ENCODE measurements at places on chromosomes 7 and 10.

DNA sequence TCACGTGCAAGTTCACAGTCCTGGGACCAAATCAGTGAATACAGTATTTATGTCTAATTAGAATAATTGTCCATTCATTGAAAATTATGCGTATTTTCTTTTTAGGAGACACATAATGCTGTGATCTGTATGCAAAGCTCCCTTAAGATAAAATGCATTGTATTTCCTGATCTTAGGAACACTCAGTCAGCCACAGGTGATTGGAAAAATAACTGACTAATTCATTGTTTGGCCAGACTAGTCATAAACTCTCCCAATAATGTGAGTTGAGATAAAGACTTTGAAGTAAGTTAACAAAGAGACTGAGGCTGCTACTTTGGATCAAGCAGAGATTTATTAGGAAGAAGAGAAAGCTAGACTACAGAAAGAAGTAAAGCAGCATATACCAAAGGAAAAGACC lies 182.2 kb downstream of the GNAI1 start:
- DNase-seq = no peak

DNA sequence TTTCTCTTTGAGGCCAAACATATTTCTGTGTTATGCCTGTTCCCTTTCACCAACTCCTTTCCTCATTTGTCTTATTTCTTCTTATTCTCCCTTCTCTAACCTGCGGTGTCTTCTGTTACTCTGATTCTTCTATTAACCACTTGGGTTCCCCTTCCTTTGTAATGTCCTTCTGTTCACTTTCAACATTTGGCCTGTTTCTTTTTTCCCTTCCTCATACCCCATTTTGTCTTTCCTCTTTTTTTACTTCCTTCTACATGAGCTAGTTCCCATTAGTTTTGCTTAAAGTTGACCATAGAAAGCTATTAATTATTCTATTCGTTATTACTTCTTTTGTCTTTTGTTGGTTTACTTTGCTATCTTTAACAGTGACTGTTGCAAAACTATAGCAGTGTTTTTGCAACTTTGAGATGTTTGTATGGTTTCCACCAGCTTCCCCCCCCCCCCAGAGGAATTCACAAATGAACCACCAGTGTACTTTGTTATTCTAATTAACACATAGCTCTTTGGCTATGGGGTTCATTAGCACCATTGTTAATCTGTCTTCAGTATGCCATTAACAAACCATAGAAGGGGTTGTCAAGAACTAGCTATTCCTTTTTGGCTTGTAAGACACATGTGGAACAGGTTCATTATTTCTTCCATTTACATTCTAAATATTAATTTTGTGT lies 2.9 kb downstream of the LRGUK start:
- DNase-seq = no peak

DNA sequence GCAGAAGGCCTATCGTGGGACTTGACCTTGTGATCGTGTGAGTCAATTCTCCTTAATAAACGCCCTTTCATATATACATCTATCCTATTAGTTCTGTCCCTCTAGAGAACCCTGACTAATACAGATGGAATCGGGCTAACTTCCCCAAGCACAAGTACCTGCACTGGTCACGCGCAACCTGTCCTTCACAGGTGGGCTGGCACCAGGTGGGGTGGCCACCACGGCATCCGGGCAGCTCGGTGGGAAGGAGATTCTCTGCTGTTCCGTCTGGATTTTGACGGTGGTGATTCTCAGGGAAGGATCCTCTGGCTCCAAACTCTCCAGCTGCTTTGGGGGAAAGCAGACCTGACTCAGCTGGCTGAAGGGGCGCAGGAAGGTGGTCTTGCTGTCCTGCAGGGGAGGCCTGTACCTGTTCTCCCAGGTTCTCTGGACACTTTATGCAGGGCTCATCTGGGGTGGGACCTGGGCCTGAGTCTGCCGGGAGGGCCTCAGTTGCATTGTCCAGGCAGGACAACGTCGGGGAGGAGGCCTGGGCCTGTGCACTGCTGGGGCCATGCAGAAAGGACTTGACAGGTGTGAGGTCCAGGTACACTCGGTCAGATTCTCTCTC lies 61.1 kb downstream of the VWA2 start:
- DNase-seq = no peak

DNA sequence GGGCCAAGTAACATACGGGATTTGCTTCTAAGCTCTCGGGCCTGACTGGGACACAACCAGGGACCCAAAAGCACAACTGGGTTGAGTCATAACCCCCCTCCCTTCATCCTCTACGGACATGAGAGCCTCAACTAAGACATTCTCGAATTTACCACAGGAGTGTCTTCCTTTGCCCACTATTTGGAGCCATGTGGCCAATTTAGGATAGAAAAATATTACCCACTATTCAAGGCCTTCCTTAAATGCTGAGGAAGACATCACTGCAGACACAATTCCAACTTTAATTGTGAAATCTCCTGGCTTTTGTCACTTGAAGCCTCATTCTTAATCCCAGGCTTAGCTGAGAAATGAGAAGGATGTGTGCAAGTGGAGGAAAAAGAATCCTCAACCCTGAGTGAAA lies 11.8 kb downstream of the CTBP2 start:
- no peak for DNase-seq

DNA sequence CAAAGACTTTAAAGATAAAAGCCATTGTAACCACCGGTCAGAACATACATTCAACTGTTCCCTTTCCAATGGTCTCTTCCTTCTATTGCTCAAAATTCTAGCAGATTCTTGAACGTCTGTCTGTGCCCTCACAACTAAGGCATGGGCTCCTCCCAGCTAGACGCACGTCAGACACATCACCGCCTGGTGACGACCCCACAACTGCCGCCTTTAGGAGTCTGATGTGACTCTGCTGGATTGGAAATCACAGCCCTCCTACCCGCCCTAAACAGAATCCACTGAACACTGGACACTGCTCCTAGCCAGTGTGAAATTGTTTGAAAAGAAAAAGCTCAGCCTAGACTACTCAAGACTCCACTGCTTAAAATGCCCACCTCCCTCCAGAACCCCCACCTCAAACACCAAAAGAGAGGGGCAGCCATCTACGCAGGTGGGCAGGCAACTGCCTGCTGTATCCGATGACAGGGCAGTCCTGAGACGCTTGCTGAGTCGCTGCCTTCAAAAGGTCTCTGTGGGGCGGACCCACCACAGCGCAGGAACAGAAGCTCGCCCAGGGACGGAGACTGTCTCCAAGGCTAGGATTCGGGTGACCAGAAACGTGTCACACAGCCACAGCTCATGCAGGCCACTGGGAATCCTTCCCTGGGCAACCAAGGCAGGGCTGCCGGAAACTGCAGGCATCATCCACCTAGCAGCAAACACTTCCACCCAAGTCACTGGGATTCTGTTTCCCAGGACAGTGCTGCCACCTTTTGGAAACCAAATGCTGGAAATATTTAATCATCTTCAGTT lies 34.7 kb downstream of the GSDME start:
- peak; percentile 48 for DNase-seq

- DNase-seq = no peak
Measured at GRCh38 chr10:29671968-29672367, 37.2 kb upstream of the SVIL start.

- no peak for DNase-seq
Measured at GRCh38 chr10:44948642-44949041, 11.0 kb upstream of the RASSF4 start.

GRCh38 chr7:7201578-7202374 lies 19.4 kb downstream of the C1GALT1 start:
- peak; percentile 37 for DNase-seq

DNA sequence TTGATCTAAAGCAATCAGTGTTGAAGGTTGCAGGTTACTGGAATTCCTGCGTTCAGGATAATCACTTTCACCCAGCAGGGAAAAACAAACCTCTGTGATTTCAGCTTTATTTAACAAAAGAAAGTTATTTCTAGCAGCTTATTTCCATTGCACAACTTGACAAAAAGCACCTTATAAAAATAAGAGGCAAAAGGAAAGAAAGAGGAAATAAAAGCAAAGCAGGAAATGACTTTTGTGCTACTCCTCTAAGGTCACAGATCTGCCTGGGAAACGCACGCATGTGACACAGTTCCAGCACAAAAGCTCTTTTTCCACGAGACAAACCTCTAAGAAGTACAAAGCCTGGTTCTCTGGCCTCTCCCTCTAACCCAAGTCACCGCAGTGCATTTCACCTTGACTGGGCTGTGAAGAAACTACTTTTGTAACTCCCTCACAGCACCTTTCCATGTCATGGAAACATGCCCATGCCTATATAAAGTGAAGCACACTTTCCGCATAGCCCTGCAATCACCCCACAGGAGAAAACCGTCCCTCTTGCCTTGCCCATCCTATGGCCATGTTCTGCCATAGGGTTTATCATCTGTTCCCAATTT lies 870 bp downstream of the ANK3 start:
- no peak for DNase-seq

GRCh38 chr10:119871881-119872609 lies 598 bp downstream of the MCMBP start:
- peak; percentile 40 for DNase-seq

GRCh38 chr7:106858618-106859532 lies 6.2 kb upstream of the PIK3CG start:
- DNase-seq = no peak

GRCh38 chr7:150937848-150938561 lies 40.1 kb downstream of the KCNH2 start:
- peak; percentile 68 for DNase-seq

- DNase-seq = peak; percentile 18
Measured at GRCh38 chr10:89373916-89374711, 3.7 kb upstream of the IFIT1B start.

GRCh38 chr7:79822620-79823240 lies 311.9 kb upstream of the GNAI1 start:
- DNase-seq = no peak

DNA sequence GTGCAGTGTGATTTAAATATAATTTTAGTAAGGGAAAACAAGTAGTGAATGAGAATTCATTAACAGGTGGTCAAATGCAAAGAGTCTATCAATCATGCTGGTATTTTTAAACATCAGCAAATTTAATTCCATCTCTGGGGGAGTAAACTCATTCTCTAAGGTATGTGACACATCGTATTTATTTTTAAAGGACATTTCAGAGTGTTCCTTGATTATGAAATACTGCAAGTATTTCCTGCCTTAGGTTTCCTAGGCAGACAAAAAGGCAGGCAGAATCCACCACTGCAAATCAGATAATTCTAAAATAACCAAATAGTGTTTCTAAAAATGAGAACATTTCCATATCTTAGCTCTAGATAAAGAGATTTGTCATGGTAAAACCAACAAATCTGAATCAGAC lies 193.8 kb downstream of the LRRTM3 start:
- peak; percentile 28 for DNase-seq

DNA sequence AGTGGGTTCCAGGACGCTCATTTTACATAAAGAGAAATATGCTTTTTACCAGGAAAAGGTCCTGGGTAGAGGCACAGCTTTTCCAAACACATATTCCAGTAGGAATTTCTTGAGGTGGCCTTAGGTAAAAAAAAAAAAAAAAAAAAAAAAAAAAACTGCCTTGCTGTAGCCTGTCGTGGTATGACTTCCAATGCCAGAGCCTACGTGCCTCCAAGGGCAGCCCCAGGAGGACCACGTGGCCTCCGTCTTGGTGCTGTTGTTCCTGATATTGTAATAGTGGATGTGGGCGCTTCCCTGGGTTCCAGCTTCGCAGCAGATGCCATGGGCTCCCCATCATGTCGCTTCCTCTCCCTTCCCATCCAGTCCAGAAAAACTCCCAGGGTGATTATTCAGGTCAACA lies 49.3 kb downstream of the PRKAG2 start:
- DNase-seq = no peak

GRCh38 chr10:133528845-133529575 lies 1.8 kb downstream of the CYP2E1 start:
- no peak for DNase-seq

- DNase-seq = peak; percentile 58
Measured at GRCh38 chr10:124106241-124106879, 13.0 kb upstream of the CHST15 start.

DNA sequence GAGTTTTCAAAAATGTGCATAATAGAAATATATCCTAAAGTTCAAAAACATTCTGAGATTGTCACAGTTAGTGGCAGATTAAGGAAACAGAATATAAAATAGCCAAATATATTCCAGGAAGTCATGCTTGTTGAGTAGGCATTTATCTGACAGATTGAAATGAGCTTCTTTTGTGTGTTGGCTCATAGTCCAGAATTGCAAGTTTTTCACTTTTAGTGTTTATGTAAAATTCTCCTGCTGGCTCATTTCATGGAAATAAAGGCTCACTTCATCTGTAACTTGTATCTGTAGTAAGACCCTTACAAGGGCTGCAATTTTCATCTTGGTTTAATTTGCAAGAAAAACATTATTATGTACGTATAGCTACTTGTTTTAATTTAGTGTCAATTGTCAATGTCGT lies 93.5 kb downstream of the MCU start:
- no peak for DNase-seq

DNA sequence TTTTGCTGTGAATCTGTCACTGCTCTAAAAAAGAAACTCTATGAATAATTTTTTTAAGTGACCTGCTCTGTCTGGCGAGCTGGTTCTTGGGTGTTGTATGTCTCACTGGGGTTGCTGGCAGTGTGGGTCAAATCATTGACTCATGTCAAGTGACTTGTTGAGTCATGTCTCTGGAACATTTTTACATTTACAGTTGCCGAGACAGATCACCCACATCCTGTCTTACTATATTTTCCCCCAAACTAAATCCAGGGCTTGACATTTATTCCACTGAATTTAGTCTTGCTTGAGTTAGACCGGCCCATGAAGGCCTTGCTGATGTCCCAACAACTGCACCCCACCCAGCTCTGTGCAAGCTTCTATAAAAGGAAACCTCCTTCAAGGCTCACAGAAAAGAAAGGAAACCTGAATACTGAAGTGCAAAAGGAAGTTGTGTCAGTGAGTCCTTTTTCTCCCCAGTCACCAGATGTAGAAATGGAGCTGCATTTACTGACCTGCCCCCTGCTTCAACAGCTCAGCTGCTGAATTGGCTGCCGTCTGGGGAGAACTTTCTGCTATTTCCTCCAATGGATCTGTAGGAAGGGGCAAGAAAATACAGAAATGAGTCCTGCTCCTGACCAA lies 290.3 kb downstream of the TNS3 start:
- DNase-seq = peak; percentile 71

DNA sequence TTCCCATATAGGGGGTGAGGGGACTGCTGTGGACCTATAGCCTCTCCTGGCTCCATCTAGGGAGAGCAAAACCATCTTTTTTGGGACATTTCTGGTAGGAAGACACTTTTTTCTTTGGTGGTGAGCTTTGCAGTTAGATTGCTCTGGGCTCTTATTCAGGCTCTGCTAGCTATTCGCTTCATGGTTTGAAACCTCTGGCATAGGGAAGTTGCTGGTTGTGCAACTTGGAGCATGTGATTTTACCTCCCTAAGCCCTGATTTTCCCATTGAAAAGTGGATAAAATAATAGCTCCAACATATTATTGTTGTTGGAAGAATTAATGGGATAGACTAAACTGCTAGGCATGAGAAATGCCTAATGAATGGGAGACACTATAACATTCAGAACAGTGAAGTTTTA lies 69.6 kb downstream of the CYP26A1 start:
- no peak for DNase-seq

DNA sequence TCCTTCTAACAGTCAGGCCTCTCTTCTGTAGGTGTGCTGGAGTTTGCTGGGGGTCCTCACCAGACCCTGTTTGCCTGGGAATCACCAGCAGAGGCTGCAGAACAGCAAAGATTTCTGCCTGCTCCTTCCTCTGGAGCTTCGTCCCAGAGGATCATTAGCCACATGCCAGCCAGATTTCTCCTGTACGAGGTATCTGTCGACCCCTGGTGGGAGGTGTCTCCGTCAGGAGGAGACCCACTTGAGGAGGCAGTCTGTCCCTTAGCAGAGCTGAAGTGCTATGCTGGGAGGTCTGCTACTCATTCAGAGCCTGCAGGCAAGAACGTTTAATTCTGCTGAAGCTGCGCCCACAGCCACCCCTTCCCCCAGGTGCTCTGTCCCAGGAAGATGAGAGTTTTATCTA lies 611.1 kb upstream of the COBL start:
- no peak for DNase-seq

GRCh38 chr10:60611291-60611747 lies 167.0 kb upstream of the CDK1 start:
- DNase-seq = peak; percentile 85

Data from NCI-H226 (cell line).